ENCODE measurements at places on chromosomes 2 and 18.

GRCh38 chr2:203688798-203689197 lies 17.6 kb upstream of the CD28 start:
- DNase-seq: no peak

- no peak for DNase-seq
Measured at GRCh38 chr18:3998698-3999333, 456.3 kb downstream of the DLGAP1 start.

DNA sequence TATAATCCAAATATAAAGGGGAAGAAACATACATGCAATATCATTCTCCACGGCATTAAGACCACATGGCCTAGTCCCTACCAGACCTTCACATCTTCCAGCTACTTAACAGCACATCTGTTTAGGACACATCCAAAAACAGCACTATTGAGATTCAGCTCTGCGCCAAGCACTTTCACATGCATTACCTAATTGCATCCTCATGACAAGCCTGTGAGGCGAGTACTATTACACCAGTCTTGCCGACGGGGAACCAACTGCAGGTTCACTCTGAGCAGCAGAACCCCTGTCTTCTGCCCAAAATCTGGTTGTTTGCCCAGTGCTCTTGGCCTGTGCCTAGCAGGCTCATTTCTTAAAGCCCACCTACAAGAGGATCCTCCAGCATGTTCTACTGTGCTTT lies 66.7 kb downstream of the AAK1 start:
- DNase-seq: no peak

- no peak for DNase-seq
Measured at GRCh38 chr2:197706839-197707207, 1.7 kb downstream of the MARS2 start.

DNA sequence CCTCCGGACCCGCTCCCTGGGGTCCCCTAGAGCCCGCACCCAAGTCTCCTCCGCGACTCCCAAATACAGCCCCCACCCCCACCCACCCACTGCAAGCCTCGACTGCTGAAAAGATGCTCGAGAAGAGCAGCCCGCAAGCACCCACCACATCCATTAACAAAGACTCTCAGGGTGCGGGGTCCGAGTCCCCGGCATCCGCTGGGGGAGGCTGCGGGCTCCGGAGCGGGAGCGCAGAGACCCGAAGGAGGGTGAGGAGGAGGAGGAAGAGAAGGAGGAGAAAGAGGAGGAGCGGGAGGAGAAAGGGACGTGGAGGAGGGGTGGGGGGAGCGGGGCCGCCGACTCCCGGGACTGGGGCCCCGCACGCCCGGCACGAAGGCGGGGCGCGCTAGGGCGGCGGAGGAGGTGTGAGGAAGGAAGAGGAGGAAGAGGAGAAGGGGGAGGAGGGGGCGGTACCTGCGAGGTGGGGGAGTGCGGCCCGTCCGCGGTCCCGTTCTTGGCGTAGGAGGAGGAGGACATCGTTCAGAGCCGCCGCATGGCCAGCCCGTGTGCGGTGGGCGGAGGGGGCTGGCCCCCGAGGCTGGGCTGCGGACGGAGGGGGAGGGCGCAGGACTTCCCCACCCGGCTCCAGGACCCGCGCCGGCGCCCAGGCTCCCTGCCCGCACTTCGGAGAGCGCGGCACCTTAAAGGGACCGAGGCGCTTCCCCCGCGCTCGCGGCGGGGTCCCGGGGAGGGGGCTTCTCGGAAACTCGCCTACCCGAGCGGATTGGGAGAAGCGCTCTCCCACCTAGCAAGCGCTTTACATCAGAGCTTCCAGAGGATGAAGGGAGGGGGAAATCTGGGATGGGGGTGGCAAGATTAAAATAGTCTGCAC lies at the start of gene CACNB4:
Gene CACNB4 (minus strand): TSS at position 549 of the 871 bp plus-strand sequence.
- DNase-seq: no peak

- no peak for DNase-seq
Measured at GRCh38 chr2:211159972-211160371, 603.6 kb downstream of the CPS1 start.

DNA sequence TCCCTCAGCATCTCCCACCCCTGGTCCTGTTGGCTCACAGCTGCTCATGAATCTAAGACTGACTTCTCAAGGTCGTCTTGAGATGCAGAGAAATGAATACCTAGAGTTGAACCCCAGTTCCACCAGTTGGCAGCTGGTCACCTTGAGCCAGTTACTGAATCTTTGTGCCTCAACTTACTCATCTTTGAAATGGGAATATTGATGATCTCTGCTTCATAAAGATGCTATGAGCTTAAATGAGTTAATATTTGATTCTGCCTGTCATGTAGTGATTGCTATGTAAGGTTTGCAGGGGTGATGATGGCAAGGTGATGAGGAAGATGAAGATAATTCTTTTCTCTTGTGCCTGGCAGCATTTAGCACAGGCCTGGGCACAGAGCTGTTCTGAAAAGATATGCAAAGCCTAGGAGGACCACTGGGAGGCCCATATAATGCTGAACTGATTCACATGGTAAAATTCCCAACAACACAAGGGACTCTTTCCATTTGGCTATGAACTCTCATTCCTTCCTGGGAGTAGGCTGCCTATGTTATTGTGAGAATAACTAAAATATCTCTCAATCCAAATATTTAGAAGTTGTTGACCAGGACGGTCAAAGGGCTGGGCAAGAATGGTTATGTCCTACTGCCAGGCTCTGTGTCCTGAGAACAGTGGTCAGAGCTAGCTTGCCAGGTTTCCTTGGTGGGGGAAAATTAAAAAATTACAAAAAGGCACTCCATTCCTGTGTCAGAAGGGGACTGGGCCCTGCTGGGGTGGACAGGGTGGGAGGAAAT lies 70.9 kb downstream of the APOB start:
- no peak for DNase-seq

DNA sequence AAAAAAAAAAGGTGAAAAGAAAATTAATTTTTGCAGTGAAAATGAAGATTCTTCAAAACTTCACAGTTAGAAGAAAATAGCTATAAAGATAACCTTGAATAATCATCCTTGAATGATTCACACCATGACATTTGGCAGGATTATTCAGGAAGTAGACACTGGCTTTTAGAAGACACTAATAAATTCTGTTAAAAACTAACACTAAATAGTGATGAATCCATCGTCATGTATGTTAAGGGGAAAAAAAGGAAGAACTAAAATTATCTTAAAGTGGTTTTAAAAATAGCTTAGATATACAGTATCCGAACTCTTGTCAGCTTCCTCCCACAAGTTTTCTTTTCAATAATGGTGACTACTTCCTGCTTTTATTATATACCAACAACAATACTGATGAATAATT lies 10.2 kb downstream of the USP37 start:
- no peak for DNase-seq

GRCh38 chr2:169590804-169591203 lies 6.7 kb downstream of the PPIG start:
- DNase-seq: no peak

GRCh38 chr2:118380915-118381653 lies 292.8 kb downstream of the INSIG2 start:
- no peak for DNase-seq
